ENCODE measurements at places on chromosomes 11 and 22.
A peak's percentile ranks its signal among the peaks of the same experiment; 100 is the strongest.

- DNase-seq, result no peak
Observed at GRCh38 chr11:130890039-130890745, 26.1 kb downstream of the SNX19 start.

DNA sequence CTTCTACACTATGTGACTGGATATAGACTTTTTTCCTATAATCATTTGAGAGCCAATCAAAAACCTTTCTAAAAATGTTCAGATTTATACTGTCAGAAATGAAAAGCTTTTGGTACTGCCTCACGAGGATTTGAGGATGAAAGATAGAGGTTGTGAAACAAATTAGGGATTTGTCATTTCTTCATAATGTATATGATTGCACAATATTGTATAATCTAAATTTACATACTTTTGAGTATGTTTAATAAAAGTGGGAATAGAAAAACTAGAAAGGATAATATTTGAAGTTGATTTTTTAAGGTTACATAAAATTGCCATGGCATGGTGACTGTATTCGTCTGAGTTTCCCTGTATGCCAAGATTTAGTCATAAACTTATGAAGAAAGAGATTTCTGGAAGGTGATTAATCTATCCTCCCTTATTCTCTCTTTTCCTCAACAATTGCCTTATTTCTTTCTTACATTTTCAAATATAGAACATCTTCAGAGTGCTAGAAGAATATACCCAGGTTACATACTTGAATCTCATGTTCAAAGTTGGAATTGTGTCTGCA, 56.2 kb downstream of the CASP12 start:
- no peak for DNase-seq

DNA sequence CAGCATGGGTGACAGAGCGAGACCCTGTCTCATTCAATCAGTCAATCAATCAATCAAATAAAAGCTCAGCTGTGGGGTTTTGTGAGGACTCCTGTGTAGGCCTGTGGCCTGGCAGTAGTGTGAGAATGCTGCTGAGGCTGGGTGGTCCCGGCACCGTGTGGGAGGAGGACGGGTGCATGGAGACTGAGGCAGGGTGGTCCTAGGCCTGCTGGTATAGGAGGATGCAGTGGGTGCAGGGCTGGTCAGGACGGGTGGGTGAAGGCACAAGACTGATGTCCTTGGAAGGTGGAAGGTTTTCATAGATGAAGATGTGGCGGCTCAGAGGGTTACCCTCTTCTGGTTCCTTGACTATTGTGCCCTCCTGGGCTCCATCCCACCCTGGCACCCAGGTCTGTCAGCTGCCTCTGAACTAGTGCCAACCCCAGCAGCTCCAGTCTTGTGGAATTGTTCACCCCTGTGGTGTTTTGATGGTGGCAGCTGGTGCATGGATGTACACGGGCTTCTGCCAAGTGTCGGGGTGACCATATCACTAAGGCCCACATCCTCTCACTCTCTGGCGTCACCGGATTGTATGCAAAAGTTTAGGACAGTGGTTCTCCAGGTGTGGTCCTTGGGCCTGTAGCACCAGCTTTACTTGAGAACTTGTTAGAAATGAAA, 23.7 kb downstream of the TANGO2 start:
- no peak for DNase-seq

DNA sequence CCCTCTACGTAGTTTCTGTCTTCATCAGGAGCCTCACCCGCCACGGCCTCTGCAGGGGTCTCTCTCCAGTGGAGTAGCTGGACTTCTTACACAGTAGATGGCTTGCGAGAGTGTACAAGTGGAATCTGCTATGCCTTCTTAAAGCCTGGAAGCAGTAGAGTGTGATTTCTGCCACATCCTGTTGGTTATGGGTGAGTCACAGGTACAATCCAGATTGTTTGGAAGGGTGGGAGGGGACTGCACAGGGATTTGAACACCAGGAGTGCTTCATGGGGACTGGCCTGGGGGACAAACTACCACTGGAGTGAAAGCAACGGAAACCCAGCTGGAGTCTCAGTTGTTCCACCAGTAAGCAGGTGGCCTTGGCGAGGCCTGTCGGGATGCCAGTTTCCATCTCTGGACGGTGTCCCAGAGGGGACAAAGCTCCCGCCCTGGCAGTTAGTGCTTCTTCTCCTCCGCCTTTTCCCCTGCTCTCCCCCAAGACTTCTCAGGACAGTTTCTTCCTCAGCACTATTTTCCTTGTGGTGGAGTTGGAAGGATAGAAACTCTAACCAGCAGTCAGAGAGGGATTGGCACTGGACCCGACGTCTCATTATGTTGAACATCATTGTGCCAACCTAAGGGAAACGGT, 85.0 kb upstream of the RCN1 start:
- peak; percentile 67 for DNase-seq

DNA sequence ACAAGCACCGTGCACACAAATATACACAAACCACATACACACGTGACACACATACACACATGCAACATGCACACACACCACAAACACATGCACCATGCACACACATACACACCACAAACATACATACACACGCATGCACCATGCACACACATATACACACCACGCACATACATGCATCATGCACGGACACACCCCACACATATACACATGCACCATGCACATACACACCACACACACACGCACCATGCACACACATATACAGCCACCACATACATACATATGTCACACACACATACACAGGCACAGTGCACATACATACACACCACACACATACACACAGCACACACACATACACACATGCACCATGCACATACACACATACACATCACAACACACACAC, 12.7 kb upstream of the B4GALNT4 start:
- DNase-seq, result no peak

- no peak for DNase-seq
Observed at GRCh38 chr11:46949297-46949696, 12.7 kb downstream of the CSTPP1 start.

GRCh38 chr22:26725012-26725676, 67.8 kb downstream of the MIAT start:
- no peak for DNase-seq
